M059J (cell line): ENCODE measurements at places on chromosomes 4 and X.

DNA sequence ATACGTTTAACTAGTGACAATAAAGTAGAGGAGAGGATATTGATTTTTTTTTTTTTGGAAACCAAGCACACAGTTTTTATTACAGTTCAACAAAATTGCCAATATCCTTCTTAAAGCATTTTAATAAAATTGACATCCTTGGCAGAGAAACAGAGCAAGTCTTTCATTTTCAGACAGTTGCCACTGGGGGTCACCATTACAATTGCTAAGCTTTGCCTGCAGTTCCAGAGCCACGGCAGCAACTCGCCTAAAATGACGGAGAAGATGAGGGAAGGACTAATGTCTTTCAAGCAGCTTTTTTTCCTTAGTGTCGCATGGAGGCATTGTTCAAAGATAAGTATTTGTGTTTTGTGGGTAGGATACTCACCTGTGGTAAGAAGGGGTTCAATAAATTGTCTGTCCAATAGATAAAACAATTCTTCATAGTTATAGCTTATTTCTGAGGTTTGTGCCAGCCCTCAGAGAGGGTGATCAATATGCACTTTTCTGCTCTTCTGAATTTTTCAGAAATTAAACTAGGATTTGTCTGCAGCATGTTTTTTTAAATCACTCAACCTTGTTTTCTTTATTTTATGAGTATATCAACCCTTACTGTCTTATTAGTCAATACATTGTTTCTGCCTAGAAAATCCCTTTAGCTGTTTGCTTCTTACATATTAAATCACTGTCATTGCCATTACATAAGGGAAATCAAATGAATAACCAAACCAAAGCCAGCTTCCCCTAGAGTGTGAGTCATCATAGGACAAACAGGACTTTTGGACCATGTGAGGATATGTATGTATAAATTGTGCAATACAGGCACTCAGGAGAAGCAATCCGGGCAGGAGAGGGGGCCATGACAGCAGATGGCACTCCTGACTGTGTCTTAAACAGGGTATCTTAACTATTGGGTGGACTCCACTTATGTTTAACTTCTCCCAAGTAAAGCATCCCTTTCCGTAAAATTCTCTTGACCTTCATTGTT, 508.1 kb upstream of the ARX start:
- DNase-seq = no peak

DNA sequence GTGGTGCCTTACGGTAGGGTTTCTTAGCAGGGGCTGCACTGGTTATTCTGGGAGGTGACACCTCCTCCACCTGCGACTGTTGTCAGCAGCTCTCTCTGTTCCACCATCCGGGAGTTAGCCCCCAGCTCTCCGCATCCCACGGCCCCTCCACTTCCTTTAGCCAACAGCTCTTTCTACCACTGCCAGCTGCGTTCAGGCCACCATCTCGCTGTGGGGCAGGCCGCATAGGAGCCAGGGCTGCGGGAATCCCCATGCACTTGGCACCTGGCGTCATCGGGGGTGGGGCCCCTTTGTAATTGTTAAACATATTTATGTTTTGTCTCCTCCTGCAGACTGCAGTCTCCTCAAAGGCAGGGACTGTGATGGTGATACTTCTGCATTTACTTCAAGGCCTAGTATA, 480.2 kb downstream of the SMARCA1 start:
- DNase-seq = no peak

- DNase-seq = peak; percentile 30
Observed at GRCh38 chrX:104284507-104284906, 29.8 kb upstream of the ESX1 start.

- peak; percentile 92 for DNase-seq
Observed at GRCh38 chrX:38052096-38052495, 45.7 kb downstream of the SYTL5 start.

- DNase-seq = peak; percentile 2
Observed at GRCh38 chr4:124810827-124811226, 98.3 kb upstream of the ANKRD50 start.

- peak; percentile 52 for DNase-seq
Observed at GRCh38 chr4:168514249-168514852, 17.5 kb downstream of the PALLD start.

DNA sequence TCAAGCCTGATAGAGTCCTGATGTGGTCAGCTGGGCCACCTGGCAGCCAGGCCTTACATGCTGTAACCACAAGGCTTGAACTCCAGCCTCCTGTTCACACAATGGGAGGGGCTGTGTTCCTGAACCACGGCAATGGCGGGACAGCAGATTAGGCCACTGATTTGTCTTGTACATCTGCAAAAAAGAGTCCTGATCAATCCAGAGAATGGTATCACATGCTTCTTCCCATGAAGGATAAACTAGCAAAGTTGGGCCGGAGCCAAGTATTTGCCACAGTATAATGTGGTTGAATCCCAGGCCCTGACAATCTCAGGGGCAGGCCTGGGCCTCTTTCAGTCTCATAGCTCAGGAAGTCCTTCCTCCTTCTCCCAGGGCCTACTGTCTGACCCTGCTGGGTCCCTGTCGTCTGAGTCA, 2182.5 kb upstream of the AGA start:
- DNase-seq = peak; percentile 85

- DNase-seq = no peak
Observed at GRCh38 chr4:5052726-5053425, 1.6 kb downstream of the STK32B start.

DNA sequence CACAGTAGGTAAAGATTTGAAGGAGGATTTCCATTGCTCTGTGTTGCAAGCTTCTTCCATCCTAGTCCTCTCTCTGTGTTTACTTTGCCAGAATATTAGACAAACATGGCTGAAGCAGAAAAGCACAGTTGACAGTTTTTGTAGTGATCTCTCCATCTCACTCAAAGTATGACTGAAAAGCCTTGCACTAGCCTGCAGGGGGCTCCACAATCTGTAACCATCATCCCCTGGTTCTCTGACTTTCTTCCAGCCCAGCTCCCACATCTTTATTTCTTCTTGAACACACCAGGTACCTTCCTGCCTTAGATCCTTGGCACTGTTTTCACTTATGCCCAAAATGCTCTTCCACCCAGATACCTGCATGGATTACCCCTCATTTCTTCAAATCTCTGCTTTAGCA, 34.1 kb upstream of the HHIP start:
- DNase-seq = peak; percentile 12

- DNase-seq = peak; percentile 17
Observed at GRCh38 chr4:151489462-151490203, 80.7 kb downstream of the FHIP1A start.

DNA sequence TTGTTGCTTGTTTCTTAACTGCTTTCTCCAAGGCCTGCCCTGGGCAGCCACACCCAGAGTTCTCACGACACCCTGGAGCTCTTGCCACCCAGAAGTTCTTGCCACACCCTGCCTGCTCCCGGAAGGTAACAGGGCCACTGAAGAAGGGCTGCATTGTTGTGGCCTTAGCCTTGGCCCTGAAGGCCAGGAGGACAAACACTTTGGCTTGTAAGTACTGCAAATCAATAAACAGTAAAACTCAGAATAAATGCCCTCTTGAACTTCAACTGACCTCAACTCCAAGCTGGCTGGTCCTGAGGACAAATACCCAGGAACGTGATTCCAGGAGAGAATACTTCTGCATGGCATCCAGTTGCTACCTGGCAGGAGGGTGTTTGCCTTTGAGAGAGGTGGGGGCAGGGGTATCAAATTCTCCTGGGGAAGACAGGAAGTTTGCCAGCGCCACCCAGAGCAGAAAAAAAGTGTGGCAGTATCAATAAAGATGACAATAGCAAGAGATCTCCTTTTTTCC, 54.1 kb downstream of the TLR10 start:
- DNase-seq = no peak

DNA sequence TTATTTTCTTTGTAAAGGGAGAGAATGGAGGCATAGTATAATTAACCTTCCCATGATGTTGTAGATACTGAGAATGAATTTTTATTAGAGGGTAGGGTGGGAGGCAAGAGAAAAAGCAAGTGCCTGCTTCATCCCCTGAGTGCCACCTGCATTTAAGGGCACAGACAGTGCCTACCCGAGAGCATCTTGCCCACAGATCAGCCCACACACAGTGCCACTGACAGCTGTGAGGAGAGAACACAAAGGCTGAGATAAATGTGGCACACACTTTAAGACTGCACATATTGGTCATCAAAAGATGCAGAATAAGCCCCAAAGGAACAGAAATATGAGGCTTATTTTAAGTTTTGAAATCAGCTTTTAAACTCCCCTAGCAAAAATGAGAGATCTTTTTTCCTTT, 250.8 kb downstream of the SLC39A8 start:
- no peak for DNase-seq

- DNase-seq = peak; percentile 72
Observed at GRCh38 chr4:16843831-16844508, 54.5 kb downstream of the LDB2 start.

DNA sequence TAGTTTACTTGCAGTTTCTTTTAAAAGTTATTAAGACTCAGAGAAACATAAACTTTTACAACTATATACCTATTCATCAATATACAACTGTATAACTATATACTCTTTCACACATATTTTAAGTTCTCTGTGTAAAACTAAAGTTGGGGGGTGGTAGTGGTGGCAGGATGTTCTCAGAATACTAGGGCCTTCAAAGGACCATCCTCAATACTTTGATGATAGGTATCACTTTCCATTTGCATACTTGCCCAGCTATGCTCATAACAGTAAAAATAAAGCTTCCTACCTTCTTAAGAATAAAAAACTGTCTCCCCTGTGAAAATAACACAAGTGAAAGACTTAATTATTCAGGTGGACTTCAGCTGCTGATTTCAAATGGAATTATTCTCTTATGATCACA, 2.9 kb upstream of the GALNT7 start:
- no peak for DNase-seq

DNA sequence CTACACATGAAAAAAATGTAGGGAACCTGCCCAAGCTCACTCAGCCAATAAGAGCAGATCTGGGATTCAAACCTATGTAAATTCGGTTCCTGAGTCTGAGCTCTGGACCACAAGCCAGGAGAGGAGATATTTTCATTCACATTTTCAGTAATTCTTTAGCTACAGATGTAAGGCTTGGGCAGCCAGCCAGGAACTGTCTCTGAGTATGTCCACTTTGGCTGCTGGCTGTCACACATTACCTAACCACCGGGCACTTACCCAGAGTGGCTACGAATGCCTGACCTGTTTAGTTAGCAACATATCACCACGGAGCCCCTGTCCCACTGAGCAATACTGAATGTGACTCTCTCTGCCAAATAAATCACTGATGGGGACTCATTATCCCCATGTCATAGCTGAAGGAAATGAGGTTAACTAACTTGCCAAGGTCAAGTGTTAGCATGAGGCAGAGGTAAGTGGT, 15.3 kb downstream of the USP46 start:
- peak; percentile 76 for DNase-seq

- no peak for DNase-seq
Observed at GRCh38 chr4:94135701-94136100, 72.0 kb upstream of the SMARCAD1 start.

- DNase-seq = no peak
Observed at GRCh38 chrX:91122151-91122694, 312.4 kb upstream of the PABPC5 start.

- DNase-seq = peak; percentile 70
Observed at GRCh38 chr4:107853444-107854355, 29.0 kb downstream of the SGMS2 start.

DNA sequence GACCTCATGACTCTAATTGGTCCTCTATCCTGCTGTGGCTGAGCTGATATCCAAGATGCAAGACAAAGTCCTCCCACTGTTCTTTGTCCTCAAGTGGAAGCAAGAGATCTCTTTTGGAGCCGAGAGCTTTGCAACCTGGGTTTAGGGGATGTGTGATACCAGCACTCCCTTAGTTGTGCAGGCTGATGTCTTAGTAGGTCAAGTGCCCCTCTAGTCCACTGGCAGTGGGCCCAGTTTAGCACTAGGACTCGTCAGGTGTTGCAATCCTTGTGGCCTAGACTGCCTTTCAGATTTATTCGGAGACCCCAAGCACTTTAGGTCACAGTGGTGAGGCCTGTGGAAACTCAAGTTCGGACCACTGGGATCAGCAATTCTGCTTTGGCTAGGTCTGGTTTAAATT, 64.0 kb downstream of the GPRASP3 start:
- no peak for DNase-seq
